ENCODE measurements at places on chromosomes 16 and 17.

DNA sequence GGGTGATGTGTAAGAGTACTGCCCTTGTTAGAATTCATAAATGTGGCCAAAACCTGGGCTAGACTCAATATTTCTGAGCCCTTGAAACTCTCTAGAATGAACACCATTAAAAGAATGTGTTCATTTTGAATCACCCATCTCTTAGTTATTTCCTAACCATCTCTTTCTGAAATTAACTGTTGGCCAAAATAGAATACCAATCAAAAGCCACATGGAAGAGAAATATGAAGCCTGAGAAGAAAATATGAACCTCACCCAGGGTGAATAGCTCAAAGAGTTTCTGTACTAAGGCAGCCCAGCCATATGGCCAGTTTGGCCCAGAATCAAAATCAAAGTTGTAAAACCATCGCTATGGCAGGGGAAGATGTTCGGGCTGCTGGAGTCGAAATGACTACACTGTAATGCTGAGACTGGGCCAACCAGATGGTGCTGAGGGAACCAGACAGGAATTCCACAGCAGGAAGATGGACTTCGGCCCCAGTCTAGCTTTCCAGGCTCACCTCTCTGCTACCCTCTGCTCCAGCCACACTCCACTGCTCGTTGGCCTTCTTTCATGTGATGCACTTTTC lies 154.3 kb upstream of the ZFHX3 start:
- H3K36me3 ChIP-seq: no peaks in the 10 kb centered on the region
- no peak for DNase-seq
- H3K27ac ChIP-seq: no peak overlapping the region
- peaks cover 2% of the 10 kb centered on the region for H3K27me3 ChIP-seq

GRCh38 chr16:58634265-58634802 lies 4.7 kb upstream of the CNOT1 start:
- H3K36me3 ChIP-seq: peaks cover 3% of the 10 kb centered on the region
- H3K27me3 ChIP-seq: no peaks in the 10 kb centered on the region
- H3K4me3 ChIP-seq: no peak overlapping the region
- peak overlapping the region; percentile 37 for H3K27ac ChIP-seq

DNA sequence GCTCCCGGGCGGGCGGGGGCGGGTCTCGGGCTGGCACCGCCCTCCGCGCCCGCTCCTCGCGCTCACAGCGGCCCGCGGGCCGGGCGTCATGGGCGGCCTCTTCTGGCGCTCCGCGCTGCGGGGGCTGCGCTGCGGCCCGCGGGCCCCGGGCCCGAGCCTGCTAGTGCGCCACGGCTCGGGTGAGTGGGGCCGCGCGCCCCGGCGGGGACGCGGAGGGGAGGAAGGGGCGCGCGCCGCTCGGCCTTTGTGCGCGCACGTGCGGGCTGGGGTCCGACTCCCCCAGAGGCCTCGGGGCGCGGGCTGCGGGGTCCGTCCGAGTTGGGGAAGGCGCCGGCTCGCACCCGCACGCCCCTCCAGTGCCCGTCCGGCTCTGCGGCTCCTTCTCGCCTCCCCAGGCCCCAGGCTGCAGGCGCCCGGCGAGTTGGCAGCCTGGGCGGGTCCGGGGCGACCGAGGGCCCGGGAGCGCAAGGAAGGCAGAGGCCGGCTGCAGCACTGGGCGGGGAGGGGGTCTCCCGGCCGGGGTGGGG lies at the start of gene NME4:
Gene NME4 (plus strand): TSS at position 65 of the 527 bp plus-strand sequence. CDS start 24 bp downstream, at position 89.
- no peaks in the 10 kb centered on the region for H3K36me3 ChIP-seq
- H3K4me1 ChIP-seq: peaks cover 9% of the 10 kb centered on the region
- H3K27me3 ChIP-seq: no peaks in the 10 kb centered on the region
- DNase-seq: peak; percentile 37
- peak within 1 kb of the TSS; percentile 96 for H3K27ac ChIP-seq

GRCh38 chr16:53829186-53829747 lies 125.3 kb downstream of the FTO start:
- peaks cover 9% of the 10 kb centered on the region for H3K4me1 ChIP-seq
- peaks cover 15% of the 10 kb centered on the region for H3K36me3 ChIP-seq
- no peaks in the 10 kb centered on the region for H3K27me3 ChIP-seq
- no peak for DNase-seq
- no peak overlapping the region for H3K4me3 ChIP-seq

DNA sequence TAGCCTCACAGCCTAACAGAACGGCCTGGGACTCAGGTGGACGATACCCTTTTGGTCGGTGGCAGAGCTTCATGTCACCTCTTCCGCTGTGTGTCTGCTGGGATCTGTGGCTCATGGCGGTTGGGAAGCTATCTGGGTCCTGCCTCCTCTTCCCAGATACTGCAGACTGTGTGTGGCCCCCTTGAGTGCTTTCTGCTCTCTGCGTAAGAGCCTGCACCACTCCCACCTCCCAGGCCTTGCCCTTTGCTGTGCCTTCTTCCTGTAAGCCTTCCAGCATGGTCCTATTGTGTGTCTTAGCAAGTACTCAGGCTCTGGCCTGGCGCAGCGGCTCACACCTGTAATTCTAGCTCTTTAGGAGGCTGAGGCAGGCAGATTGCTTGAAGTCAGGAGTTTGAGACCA lies 17.5 kb upstream of the ADCY7 start:
- peaks cover 6% of the 10 kb centered on the region for H3K4me1 ChIP-seq
- H3K27me3 ChIP-seq: peaks cover 8% of the 10 kb centered on the region
- no peak for DNase-seq
- peak overlapping the region; percentile 76 for H3K27ac ChIP-seq

- no peak overlapping the region for H3K27ac ChIP-seq
- DNase-seq: no peak
- no peak overlapping the region for H3K4me3 ChIP-seq
- peaks cover 2% of the 10 kb centered on the region for H3K4me1 ChIP-seq
Observed at GRCh38 chr17:77899498-77899897, 59.0 kb upstream of the TNRC6C start.

GRCh38 chr16:82867485-82867884 lies 240.7 kb downstream of the CDH13 start:
- no peak overlapping the region for H3K4me3 ChIP-seq
- no peaks in the 10 kb centered on the region for H3K27me3 ChIP-seq
- peaks cover 1% of the 10 kb centered on the region for H3K36me3 ChIP-seq
- no peak for DNase-seq

DNA sequence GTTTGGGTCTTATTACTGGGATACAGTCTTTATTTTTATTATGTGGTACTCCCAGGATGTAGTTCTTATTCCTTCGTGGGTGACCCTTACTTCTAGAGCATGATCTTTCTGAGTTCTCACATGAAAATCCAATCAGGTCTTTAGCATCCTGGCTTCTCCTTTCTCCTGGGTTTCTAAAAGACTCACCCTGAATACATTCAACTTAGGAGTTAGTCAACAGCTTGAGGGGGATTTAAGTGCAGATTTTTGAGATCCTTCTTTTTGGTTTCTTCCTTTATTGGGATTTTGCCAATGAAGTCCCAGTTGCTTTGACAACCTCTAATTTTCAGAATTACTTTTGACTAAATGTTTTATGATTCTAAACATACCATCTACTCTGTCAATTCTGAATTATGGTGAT lies 68.2 kb downstream of the SIAH1 start:
- no peaks in the 10 kb centered on the region for H3K27me3 ChIP-seq
- peaks cover 30% of the 10 kb centered on the region for H3K36me3 ChIP-seq
- no peaks in the 10 kb centered on the region for H3K4me1 ChIP-seq

- no peak for DNase-seq
- H3K4me3 ChIP-seq: no peak overlapping the region
- H3K36me3 ChIP-seq: peaks cover 4% of the 10 kb centered on the region
Observed at GRCh38 chr17:81402981-81403467, 7.8 kb downstream of the BAHCC1 start.

DNA sequence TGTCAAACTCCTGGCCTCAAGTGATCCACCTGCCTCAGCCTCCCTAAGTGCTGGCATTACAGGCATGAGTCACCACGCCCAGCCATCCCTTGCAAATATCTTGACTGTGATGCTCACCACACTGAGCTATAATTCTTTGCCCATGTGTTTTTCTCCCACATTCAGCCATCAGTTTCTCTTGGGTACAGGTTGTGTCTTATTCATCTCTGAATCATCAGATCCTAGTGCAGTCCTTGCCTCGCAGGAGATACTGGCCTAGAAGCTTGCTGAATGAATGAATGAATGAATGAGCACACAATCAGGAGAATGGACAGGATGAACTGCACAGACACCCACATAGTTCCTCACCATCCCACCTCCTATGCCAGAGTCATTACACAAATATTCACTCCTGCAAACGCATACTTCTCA lies 24.4 kb upstream of the ETV4 start:
- no peak overlapping the region for H3K4me3 ChIP-seq
- H3K27me3 ChIP-seq: peaks cover 7% of the 10 kb centered on the region
- H3K36me3 ChIP-seq: no peaks in the 10 kb centered on the region
- peaks cover 29% of the 10 kb centered on the region for H3K4me1 ChIP-seq
- H3K27ac ChIP-seq: no peak overlapping the region

GRCh38 chr17:82234211-82235055 lies 5.6 kb downstream of the SLC16A3 start:
- peaks cover 10% of the 10 kb centered on the region for H3K4me1 ChIP-seq
- no peak for DNase-seq
- H3K4me3 ChIP-seq: no peak overlapping the region
- H3K27me3 ChIP-seq: peaks cover 5% of the 10 kb centered on the region

DNA sequence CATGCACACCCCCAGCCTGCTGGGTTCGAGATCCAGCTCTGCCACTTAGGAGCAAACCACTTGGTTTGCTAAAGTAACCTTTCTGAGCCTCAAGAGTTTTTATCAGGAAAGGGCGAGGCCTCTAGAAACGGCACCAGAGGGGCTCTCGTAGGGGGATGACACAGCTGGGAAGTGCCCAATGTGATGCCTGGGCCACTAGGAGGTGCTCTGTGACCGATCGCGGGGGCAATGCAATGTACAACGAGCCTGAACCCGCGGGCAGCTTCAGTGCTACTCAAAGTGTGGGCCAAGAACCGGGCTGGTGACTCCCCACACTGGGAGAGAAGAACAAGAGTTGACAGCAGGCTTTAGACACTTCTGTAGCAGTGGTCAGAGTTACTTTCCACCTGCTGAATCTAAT lies 9.4 kb downstream of the C16orf89 start:
- H3K36me3 ChIP-seq: no peaks in the 10 kb centered on the region
- H3K4me1 ChIP-seq: no peaks in the 10 kb centered on the region
- no peak overlapping the region for H3K4me3 ChIP-seq
- no peaks in the 10 kb centered on the region for H3K27me3 ChIP-seq
- H3K27ac ChIP-seq: no peak overlapping the region

- H3K27me3 ChIP-seq: peaks cover 46% of the 10 kb centered on the region
- no peak for DNase-seq
- peaks cover 4% of the 10 kb centered on the region for H3K4me1 ChIP-seq
- H3K36me3 ChIP-seq: no peaks in the 10 kb centered on the region
- H3K4me3 ChIP-seq: no peak overlapping the region
- H3K27ac ChIP-seq: no peak overlapping the region
Observed at GRCh38 chr16:84307209-84307954, 12.7 kb downstream of the WFDC1 start.

DNA sequence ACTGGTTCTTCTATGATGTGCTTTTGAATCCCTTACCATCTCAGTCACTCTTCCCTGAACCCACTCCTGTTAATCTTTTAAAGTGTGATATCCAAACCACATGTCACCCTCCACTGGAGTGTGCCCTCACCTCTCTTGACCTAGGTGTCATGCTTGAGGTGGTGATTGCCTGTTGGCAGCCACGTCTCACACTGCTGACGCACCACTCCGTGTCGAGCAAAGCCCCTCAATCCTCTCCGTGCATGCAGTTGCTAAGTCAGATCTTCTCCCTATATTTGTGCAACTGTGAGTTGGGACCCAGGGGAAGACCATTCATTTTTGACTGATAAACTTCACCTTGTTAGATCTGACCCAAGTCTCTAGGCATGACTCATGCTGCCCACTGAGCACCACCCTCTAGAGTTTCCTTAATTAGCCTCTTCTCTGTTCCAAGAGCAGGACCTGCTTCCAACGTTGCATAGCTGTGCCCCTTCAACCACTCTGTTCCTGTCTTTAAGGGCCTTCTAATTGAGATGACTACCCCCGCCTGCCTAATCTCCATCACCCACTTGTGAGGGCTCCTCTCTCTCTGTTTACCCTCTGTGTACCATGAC lies 2.7 kb downstream of the MYH13 start:
- DNase-seq: no peak
- peaks cover 38% of the 10 kb centered on the region for H3K27me3 ChIP-seq
- H3K4me3 ChIP-seq: no peak overlapping the region

DNA sequence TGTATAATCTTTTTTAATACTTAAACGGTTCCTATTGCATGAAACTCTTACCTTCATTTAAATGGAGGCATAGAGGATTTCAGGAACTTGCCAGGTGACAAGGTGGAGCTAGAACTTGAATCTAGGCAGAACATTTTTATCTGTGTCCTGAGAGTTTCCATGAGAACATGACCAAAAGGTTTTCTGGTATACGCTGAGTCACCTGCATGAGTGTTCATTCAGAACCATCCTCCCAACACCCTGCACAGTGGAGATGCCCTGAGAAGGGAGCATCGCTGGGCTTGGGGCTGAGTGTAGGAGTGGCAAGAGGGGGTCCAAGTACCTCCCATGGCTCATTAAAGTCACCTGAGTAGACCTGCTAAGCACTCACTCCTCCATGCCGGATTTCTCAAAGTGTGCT lies 169.7 kb upstream of the CACNG5 start:
- peaks cover 2% of the 10 kb centered on the region for H3K36me3 ChIP-seq
- no peaks in the 10 kb centered on the region for H3K4me1 ChIP-seq
- no peak for DNase-seq
- H3K27me3 ChIP-seq: no peaks in the 10 kb centered on the region

DNA sequence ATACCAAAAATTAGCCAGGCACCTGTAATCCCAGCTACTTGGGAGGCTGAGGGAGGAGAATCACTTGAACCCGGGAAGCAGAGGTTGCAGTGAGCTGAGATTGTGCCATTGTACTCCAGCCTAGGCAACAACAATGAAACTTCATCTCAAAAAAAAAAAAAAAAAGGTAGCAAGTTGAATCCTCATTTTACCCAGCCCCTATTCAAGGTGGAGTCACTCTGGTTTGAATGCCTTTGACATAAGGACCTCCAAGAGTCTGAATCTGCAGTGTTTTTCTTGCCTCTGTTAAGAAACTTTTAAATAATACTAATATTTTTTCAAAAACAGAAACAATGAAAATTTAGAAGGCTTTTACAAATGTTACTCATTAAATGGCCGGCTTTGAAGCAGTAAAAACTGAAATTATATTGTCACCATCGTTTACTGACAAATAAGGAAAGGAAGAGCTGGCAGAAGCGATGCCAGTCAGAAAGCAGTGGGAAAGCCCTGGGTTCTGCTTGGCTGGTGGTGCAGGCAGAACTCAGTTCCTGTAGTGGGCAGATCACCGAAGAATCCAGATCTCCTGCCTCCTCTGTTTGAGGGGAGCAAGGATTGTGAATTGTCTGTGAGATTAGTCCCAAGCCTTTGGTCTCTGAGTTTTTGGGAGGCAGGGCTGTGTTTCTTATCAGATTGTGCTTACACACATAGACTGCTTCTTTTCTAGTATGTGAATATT lies 99.7 kb upstream of the HAS3 start:
- H3K4me1 ChIP-seq: no peaks in the 10 kb centered on the region
- H3K27me3 ChIP-seq: no peaks in the 10 kb centered on the region
- H3K27ac ChIP-seq: no peak overlapping the region
- no peak for DNase-seq
- H3K36me3 ChIP-seq: peaks cover 17% of the 10 kb centered on the region

GRCh38 chr16:25575363-25575762 lies 116.4 kb upstream of the HS3ST4 start:
- H3K4me3 ChIP-seq: no peak overlapping the region
- no peaks in the 10 kb centered on the region for H3K27me3 ChIP-seq
- DNase-seq: no peak

Data from progenitor cell of endocrine pancreas (in vitro differentiated cells).